Central memory CD8-positive, alpha-beta T cell (primary cell): ENCODE measurements at places on chromosomes 7 and 10.

- no peak for DNase-seq
Measured at GRCh38 chr10:96242822-96243221, 28.5 kb downstream of the BLNK start.

GRCh38 chr7:114889646-114890285 lies 32.1 kb upstream of the MDFIC start:
- DNase-seq, result no peak

- DNase-seq, result no peak
Measured at GRCh38 chr10:19946791-19947190, 130.6 kb downstream of the PLXDC2 start.

- no peak for DNase-seq
Measured at GRCh38 chr10:103241262-103242011, 4.2 kb upstream of the RPEL1 start.

DNA sequence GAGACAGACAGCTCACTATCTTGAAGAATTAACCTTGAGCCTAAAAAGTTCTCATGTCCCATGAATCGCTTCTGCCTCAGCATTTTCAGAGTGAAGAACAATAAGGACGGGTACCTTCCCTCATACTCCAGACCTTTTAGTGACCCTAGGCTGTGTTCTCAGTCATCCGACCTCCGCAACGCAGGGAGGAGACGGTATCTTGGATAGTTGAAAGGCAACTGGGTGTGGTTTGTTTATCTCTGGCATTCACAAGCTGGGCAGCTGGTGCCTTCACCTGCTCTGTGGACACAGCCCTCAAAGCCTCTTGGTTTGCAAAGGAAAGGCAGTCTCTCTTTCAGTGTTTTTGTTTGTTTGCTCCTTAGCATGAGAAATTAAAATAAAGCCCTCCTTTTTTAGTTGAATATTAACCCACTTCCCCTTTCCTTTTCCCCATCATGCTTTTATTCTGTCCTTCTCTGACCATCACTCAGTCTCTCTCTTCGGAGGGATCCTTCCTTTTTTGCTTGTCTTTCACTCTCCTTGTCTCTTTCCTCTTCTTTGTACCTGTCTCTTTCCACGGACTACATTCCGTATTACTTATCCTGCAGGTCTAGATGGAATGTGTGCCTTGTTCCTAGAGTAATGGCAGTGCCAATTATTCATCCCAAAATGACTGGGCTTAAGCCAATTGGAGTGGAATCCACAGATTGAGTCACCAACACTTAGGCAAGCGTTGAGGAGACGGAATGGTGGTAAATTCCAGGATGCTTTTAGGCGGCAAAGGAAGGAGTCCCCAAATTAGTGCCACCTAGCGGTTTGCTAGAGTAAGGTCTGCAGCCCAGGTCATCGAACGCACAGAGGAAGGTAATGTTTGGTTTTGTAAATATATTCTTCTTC lies 45.8 kb downstream of the PRR15 start:
- DNase-seq, result no peak

DNA sequence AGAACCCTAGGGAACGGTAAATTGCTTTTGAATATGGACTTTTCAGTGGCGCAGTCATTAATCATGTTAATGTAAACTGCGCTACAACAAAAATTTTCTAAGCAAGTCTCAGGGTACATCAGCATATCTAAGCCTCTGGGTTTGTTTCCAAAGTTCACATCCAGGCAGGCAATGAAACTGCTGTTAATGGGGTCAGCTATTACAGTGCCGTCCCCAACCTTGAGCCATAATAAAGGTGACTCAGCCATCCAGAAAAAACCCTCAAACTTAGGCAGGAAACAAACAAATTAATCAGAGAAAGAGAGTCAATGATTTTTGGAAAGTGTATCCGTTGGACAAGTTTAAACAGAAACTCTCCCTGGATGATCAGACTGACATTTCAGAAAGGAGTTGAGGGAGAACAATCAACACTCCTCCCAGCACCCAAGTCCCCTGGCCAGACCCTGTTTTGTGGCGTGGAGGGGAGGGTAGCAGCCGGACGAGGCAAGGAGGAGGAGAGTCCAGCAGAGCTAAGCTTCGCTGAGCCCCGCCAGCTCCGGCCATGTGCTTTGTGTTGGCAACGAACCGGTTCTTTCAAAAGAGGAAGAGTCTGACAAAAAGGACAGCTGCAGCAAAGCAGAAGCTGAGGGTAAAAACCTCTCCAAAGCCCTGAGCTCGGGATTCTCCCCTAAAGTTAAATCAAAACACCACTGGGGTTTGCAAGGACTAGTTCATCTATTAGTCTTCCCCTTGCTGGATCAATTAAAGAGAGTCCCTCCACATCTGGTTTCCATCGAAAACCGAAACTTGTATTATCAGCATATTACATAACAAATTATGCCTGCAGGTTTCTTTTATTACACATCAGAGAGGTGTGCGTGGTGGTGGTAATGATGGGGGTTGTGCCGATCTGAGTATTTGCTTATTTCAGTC lies 3.6 kb downstream of the FAM53B start:
- DNase-seq, result no peak

- no peak for DNase-seq
Measured at GRCh38 chr10:50556237-50557120, 67.3 kb downstream of the SGMS1 start.

GRCh38 chr7:111057066-111057465 lies 33.9 kb upstream of the LRRN3 start:
- DNase-seq, result no peak
